Right renal cortex interstitium (tissue), 3 donors: ENCODE measurements at places on chromosomes 2 and 18. TPM values are rescaled to one million over a fixed set of nuclear protein-coding genes. Genes with fewer than 3 reads are reported as not detected.

DNA sequence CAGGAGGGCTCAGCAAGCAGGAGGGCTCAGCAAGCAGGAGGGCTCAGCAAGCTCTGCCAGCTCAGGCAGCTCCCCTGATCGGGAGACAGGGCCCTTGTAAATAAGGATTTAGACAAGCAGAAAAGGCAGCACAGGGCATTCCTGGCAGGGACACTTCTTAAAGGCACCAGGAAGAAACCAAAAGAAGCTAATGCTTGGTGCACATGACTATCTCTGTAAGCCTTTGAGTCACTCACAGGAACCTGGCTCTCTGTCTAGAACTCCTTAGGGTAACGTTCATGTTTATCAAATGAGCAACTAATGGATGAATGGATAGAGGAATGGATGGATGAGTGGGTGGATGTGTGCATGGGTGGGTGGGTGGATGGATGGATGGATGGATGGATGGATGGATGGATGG lies 28.4 kb downstream of the TMEM37 start:
- no peak for DNase-seq

DNA sequence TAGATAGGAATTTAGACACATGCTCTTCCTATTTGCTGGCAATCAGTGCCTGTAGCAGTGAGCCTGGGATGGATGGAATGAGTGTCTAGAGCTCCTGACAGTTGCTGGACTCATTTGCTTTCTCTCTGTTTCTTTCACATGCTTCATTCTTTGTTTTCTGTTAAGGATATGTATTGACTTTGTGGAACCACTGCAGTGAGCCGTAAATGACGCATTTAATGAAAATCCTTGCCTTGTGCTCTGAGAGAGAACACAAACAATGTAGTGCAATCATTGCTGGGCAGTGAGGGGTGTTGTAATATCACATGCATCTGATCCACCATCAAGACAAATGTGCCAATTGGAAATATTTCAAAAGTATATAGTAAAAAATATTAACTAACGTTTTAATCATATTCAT lies 25.2 kb upstream of the CDH20 start:
- no peak for DNase-seq

DNA sequence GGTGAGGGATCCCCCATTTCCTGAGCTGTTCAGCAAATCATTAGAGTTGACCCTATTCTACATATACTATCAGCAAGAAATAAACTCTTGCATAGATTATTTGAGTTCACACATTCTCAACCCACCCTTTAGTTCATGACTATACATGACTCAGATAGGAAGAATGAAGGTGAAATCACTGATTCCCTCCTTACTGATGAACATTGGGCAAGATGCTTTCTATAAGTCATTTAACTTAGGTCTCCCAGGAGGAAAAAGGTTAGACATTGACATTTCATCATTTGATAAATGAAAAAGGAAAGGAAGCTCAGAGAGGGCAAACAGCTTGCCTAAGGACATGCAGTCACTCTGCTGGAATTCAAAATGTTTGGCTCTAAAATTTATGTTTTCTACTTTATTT lies 408.0 kb downstream of the TMEM182 start:
- no peak for DNase-seq

DNA sequence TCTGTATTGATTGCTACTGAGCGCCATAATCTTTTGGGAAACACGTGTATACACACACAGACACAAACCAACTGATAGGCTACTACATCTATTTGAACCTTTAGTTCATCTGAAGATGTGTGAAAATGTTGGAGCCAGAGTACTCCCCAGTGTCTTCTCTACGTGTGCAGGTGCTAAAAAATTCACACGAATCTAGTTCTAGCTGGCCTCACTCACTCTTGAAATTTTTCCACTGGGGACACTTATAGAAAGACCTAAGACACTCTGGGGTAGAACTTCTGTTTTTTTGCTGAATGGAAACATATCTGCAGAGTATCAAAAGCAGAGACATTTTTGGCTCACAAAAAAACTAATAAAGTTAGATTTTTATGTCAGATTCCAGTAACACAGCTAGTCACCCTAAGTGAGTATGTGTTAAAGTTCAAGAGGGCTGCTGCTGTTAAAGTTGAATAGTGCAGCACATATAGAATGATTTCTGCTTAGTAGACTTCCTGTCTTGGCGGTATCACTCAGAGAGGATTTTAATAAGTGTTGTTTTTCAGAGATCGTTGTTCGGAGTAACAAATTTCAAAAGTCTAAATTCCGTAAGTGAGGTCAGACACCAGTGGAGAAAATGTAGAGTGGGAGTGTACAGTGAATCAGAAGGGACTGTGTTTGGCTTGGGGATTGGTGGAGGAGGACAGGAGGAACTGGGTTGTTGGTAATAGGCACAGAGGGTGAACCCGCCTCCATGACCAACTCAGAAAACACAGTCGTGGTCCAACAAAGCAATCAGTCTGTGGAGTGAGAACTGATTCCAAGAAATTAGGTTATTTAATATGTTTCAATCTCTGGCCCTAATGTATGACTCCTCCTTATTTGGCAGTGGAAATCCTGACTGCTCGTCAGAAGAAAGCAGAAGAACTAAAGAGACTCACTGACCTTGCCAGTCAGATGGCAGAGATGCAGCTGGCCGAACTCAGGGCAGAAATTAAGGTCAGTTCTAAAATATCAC lies 43.1 kb downstream of the KCTD18 start:
- DNase-seq = no peak

GRCh38 chr2:162333968-162334367 lies 10.0 kb upstream of the GCA start:
- no peak for DNase-seq

- no peak for DNase-seq
Observed at GRCh38 chr2:67240507-67240906, 156.6 kb upstream of the ETAA1 start.

DNA sequence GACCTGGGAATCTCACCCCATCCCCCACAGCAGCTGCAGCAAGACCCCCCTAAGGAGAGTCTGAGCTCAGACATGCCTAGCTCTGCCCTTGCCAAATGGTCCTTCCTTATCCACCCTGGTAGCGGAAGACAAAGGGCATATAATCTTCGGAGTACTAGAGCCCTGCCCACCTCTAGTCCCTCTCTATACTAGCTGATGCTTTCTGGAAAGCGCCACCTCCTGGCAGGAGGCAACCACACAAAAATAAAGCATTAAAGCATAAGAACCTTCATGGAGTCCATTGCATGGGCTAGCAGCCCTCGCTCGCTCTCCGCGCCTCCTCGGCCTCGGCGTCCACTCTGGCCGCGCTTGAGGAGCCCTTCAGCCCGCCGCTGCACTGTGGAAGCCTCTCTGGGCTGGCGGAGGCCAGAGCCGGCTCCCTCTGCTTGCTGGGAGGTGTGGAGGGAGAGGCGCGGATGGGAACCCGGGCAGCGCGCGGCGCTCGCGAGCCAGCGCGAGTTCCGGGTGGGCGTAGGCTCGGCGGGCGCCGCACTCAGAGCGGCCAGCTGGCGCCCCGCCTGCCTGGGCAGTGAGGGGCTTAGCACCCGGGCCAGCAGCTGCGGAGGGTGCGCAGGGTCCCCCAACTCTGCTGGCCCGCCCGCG lies 941.2 kb downstream of the SUCLG1 start:
- DNase-seq = no peak

GRCh38 chr2:60523963-60524362 lies 29.5 kb downstream of the BCL11A start:
- DNase-seq = no peak

DNA sequence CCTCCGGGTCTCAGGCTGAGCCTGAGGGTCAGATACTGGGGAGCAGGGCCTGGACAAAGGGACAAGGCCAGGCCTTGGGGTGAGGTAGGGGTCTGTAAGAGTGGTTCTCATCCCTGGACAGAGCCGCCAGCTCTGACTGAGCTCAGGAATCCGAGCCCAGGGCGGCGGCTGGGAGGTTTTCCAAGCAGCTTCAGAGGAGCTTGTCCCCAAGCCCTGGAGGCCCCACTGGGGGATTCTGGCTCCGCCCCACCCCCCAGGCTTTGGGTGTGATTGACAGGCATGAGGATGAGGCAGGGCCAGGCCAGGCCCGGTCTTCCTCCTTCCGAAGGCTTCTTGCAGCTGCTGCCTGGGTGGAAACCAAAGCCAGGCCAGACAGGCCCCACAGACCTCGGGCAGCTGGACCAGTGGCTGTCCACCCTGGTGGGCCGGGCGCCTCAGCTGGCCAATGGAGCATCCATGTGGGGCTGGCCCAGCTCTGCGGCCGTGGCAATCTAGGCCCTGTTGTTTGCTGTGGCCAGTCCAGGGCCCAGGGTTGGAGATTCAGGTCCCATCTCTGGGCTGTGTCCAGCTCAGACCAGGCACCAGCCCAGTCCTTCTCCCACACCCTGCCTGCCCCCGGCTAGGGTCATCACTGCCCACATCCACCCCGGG lies 23.1 kb upstream of the GPC1 start:
- DNase-seq = no peak

DNA sequence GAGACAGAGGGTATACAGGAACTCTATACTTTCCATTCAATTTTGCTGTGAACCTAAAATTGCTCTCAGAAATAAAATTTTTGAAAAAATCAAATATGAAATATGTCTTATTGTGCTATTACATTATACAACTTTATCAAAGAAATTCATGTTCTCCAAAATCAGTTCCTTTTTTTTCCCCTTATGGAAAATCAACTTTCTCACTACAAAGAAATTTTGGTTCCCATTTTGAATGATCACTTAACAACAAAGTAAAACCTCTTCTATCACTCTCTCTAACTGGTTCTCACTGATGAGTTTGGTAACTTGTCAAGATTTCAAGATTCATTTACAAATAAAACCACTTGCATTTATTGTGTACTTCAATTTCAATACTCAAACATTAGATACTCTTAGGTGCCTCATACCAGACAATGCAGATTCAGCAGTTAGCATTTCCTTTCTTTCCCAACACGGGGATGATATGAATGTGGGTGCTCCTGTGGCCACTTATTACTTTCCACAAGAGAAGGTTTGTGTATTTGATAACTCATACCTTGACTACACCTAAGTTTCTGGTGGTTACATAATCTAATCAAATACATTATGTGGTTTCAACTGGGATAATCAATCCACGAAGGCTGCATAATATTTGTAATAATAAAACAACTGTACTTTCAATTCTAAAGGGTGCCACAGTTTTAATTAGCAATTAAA lies 6.4 kb downstream of the PSME4 start:
- no peak for DNase-seq

GRCh38 chr2:39728941-39729351 lies 50.1 kb downstream of the THUMPD2 start:
- DNase-seq = no peak

Gene TMEM198
- polyA plus RNA-seq = 2.5 TPM

Gene UNC80
- 1.3 TPM for polyA plus RNA-seq

Gene RNF25
- polyA plus RNA-seq = 54.3 TPM

Gene TUBA3E
- 0.12 TPM for polyA plus RNA-seq
